Stimulated activated CD8-positive, alpha-beta memory T cell treated with anti-CD3 and anti-CD28 coated beads, Interleukin-15, amount 100 ng/mL, for 24 hours (primary cell): ENCODE measurements at places on chromosomes 4 and X.

GRCh38 chr4:68466185-68466584 lies 18.9 kb downstream of the TMPRSS11E start:
- no peak for DNase-seq

DNA sequence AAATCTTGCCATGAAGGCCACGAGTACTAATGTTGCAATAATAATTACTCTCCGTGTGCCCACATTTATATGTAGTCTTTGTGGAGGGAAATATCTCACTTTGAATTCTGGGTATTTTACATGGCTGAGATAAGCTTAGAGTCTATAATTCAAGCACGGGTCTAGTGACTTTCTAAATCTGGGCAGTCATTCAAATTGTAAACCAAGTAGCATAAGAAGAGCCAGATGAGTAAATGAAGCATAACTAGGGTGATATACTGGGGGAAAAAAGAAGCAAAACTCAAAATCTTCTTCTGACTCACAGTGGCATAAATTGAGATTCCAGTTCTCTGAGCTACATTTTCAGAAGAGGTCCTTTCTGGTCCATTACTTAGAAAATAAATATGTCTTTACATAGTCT lies 53.0 kb downstream of the MAPK10 start:
- no peak for DNase-seq

DNA sequence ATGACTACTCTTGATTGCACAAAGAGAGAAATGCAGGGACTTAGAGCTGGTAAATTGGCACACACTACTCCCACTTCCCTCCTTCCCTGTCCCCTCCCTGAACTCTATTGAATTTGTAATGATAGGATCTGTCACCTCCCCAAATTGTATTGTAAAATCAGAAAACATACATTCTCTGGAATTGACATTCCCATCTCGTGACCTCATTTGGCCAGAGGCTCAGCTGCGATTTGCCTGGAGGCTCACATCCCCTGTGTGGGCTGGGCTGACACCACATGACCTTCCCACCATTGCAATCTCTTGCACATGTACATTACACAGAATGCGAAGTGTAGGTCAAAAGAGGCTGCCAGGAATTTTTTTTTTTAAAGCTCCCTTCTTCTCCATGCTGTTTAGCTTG lies 172.1 kb downstream of the MID1IP1 start:
- no peak for DNase-seq

DNA sequence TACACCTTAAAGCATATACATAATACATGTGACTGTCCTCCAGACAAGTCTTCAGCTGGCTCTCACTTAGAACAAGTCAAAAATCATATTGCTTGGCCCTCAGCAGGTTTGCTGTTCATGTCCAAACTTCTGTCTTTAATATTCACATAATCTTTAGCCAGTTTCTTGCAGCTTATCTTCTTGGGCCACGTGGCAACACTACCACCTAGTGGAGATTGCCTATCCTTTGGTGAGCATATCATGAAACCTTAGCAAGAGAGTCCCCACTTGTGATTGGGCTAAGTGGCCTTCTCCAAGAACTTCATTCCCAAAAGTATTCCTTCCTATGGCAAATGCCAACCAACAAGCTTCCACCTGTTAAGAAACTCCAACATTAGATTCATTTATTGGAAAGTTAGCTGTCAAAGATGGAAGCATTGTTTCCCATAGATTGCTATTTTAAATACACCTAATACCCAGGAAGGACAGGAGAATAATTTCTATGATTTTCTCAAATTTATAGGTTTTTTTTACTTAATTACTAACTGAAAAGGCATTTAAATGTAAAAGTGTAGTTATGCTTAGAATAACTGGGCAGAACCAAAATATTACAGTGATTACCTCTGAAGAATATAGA lies 231.9 kb upstream of the INTU start:
- DNase-seq: no peak

- no peak for DNase-seq
Measured at GRCh38 chr4:107956011-107956410, 24.7 kb downstream of the CYP2U1 start.

- DNase-seq: no peak
Measured at GRCh38 chrX:46882266-46882665, 30.0 kb upstream of the JADE3 start.

DNA sequence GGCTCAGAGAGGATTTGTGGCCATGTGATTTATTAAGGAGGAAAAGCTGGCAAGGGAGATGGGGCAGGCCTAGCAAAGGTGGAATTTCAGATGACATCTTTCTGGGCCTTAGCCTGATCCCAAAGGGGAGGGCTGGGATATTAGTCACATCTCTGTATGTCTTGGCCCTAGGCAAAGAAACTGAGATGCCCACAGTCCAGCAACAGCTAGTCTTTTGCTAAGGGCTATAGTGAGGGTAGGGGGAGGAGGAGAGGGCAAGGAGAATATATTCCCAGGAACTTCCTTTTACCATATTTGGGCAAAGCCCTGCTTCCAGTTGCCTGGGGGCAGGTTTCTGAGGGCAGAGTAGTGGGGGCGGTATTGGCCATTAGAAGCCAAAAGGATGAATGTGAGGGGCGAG lies 209.8 kb upstream of the NR3C2 start:
- no peak for DNase-seq

GRCh38 chr4:148434075-148434773 lies 8.0 kb downstream of the NR3C2 start:
- no peak for DNase-seq

DNA sequence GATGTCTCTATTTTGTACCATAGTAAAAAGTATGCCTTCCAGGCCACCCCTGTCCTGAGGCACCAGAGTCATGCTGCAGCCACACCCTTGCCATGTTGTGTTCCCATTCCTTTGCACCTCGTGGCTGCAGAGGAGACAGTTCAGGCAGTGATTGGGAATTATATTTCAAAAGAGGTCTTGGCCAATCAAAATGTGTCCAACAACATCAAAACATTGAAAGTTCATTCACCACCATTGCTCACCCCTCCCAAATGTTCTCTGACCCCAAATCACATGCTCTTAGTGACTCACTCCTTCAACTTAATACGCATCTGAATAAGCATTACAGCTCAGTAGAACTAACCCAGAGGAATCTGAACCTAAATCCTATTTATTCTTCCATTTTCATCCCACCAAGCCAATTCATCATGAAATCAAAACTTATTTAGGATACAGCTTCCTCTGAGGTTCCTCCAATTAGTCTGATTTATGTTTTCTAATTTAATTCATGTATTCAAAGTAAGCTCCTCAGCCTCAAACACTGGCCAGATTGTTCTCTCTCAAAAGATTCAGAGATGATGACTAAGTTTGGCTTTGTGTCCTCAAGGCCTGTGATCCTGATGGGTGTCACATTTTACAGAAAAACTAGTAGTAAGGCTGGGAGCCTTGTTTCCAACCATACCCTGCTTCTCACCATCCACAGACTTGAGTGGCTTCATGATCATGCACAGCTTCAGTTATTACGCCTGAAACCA lies 323.2 kb upstream of the INTU start:
- no peak for DNase-seq
